ENCODE measurements at places on chromosomes 13 and 19.

DNA sequence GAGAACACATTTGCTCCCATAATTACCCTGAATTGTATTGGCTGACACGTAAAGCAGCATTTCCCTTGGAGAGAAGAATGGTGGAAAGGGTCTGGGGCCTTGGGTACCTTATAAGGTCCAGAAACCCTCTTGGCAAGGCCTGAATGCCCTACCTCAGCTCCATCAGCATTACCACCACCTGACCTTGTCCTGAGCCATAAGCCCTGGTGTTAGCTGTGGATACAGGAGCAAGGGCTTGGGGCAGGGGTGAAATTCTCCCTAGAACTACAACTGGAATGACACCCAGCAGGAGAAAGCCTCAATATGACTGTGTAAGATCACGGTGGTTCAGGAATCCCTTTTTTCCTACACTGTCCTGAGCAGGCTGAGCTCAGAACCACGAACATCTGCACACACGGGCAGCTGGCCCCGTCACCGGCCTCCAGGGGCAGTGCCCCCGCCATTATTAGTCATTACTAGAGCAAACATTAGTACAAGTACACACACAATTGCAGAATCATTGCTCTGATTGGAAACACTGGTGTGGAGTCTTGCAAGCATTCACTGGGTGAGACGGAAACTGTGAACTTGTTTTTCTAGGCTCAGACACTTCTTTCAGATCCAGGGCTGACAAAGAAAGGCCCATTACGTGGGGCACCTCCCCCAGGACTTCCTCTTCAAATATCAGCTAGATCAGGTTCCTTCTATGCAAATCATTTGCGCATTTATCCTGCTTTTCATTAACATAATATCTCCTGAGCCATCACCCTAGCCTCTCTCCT lies 26.8 kb upstream of the MTIF3 start:
- no peak for DNase-seq

- no peak for DNase-seq
Measured at GRCh38 chr13:111955412-111956065, 111.4 kb upstream of the SOX1 start.

- no peak for DNase-seq
Measured at GRCh38 chr19:7520131-7521051, 2.0 kb upstream of the MCOLN1 start.

GRCh38 chr13:31052478-31052877 lies 109.2 kb downstream of the HSPH1 start:
- no peak for DNase-seq

DNA sequence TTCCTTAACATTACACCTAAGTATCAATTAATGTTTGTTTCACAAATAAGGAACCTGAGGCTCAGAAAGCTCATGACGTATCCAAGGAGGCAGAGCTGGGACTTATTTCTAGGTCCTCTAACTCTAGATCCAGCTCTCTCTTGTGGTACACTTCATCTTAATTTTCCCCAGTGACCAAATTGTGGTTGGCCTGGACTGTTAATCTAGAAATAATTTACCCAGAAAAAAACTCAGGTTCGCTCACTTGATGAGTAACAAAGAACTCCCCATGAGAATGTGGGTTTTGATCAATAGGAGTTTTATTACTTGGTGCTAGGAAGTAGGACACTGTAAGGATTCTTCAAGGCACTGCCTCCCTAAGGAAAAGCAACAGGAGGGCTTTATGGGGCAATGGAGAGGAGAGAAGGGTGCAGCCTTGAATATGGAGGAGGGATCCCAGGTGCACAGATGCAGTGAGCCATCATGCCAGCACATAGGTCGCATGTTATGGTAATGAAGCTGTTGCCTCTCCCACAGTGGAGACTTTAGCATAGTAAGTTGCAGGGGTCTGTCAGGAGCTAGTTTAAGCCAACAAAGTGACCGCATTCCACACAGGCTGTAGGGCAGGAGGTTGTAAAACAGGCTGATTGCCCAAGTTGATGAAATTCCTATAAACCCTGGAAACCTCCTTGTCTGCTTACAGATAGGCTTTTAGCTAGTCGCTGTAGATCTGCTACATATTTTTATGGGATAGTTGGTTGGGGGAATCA lies 14.7 kb downstream of the RAP2A start:
- DNase-seq = no peak

DNA sequence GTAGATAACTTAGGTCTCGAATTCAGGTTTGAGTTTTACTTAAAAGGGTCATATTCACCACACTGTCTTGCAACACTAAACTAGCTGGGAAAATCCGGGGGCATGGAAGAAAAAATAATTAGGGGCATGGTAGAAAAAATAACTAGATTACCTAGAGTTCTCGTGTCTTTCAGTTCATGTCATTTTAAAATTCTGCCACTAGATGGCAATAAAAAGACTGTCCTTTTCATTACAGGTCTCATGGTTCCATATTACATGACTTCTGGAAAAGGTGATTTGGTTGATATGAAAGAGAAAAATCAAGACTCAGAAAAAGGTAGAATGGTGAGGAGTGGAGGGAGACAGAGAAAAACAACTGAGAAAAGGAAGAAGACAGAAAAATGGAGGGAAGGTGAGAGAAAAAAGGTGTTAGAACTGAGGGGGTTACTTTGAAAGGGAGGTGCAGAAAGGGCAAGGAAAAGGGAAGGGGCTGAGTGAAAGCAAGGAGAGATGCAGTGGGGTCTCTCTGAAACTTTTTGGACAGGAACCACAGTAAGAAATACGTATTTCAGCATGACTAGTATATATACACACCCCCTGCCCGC lies 299.0 kb downstream of the KLF12 start:
- DNase-seq = no peak

DNA sequence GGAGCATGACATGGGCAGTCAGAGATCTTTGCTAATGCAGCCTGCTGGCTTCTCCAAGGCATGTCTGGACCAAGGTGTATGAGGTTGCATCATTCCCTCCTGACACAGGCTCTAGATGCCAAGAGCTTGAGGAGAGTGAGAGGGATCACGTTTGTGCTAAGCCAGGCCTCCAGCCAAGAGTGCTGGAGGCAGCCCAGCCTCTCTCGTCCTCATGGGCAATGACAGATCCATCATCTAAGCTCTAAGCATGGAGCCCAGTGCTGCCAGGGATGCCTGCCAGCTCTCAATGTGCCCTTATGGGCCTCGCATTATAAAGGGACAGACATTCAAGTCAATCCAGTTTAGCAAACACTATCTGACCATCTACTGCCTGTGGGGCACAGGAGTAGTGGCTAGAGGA lies 136.3 kb upstream of the VSTM2B start:
- no peak for DNase-seq

DNA sequence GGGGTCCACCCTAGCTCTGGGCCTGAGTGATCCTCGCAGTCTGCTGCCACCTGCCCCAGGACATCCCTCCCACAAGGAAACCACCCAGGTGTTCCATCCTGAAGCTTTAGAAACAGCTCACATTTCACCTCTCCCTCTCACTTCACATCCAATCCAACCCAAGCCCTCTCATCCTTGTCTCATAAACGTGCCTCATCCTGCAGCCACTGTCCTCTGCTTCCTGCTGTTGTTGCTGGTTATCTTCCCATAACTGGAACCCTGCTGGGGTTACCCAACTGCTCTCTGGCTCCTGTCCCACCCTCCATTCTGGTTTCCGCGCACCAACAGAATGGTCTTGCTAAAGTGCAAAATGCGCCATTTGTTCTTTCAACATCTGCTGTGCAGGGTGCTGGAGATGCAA lies 59.7 kb upstream of the MTIF3 start:
- DNase-seq = no peak

GRCh38 chr13:85657942-85658341 lies 141.3 kb downstream of the SLITRK6 start:
- DNase-seq = no peak

GRCh38 chr19:28435551-28436271 lies 777.2 kb downstream of the UQCRFS1 start:
- no peak for DNase-seq

DNA sequence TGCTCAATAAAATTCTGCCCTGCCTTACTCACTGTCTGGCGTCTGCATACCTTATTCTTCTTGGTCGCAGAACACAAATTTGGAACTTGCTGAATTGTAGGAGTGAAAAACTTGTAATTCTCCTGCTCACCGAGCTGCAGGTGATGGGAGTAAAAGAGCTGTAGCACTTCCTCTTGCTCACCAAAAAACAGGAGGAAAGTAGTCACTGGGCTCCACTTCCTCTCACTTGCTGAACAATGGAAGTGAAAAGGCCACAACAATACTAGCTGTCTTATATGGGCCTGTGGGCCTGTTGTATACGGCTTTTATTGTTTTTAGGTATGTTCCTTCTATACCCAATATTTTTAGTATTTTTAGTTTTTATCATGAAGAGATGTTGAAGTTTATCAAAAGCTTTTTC lies 978.7 kb downstream of the SLITRK5 start:
- DNase-seq = no peak

DNA sequence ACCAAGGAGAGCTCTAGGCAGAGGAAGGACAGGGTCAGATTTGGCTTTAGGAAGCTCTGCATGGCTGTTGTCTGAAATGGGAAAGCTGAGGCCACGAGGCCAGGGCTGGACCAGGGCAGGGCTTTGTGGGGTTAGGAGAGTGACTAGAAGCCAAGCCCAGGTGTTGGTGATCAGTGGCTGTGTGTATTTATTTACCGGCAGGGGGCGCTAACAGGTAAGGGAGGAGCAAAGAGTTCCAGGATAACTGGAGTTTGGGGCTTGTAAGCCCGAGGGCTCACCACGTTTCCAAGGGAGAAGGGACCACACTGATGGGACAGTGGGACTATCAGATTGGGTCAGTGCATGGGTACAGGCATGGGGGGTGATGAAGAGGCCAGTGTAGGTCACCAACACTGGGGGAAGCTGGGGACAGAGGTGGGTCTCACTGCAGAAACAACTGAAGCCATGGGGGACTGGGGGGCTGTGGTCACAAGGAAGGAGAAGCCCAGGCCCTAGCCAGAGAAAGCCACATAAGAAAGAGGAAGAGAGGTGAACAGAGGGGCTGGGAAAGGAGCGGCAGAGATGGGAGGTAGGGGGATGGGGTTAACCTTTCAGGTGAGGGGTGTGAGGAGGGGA lies 3.9 kb downstream of the TMEM147 start:
- peak; percentile 6 for DNase-seq

GRCh38 chr19:18278521-18279265 lies 2.7 kb downstream of the JUND start:
- no peak for DNase-seq

- DNase-seq = no peak
Measured at GRCh38 chr13:76813891-76814290, 72.3 kb downstream of the KCTD12 start.

- DNase-seq = no peak
Measured at GRCh38 chr19:42626181-42626580, 31.5 kb upstream of the CEACAM8 start.

- no peak for DNase-seq
Measured at GRCh38 chr13:39603424-39603947, 493 bp upstream of the LHFPL6 start.

- DNase-seq = no peak
Measured at GRCh38 chr13:59211606-59212005, 952.1 kb downstream of the DIAPH3 start.

DNA sequence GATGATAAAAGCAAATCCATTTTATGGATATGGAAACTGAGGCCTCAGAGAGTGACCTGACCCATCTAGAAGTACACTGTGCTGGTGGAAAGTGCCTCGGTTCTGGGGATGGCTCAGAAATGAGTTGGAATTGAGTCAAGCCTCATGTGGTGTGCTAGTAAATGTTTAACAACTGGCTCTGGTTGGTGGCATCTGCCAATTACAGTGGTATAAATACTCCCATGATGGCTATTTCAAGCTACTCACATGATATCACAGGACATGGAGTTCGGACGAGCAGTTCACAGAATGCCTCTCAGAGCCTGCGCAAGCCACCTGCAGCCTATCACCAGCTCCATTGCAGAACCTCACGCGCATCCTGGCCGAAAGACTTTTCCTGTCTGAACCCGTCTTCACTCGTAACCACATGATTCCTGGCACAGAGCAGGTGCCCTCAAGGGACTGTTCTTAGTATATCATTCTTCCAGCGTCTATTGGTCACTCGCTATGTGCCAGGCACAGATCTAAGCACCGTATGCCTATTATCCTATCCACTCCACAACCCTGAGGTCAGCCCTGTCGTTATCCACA lies 9.1 kb downstream of the TMEM150B start:
- no peak for DNase-seq
